ENCODE measurements at places on chromosomes 2 and 18.

- DNase-seq: no peak
Measured at GRCh38 chr2:219457784-219458369, 23.2 kb downstream of the SPEG start.

DNA sequence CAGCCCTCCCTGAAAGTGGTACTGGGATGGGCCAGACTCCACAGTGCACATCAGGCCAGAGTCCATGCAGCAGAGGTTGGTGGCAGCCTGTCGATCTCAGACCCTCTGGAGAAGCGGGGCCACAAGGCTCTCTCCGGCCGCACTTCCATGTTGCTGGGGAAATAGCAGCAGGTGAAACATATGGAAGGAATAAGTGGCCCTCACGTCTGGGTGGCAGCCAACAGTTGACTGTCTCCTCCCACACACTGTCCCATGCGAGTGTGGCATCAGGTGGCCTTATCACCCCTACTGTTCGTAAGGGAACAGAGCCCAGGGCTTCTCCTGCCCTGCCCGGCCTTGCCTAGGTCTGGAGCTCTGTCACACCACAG lies 58.1 kb upstream of the FOSL2 start:
- DNase-seq: no peak

DNA sequence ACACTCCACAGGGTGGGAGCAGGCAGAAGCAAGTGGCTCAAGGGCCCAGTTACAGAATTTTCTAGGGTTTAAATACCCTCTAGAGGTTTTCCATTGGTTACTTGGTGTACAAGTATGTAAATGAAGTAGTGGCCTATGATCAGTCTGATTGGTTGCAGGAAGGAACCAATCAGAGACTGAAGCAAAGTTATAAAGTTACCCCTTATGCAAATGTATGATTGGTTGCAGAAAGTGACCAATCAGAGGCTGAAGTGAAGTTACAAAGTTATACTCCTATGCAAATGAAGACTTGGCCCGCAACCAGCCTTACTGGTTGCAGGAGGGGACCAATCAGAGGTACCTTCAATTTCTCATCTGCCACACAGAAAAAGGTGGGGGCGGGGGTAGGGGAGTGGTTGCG lies 154.6 kb downstream of the INO80D start:
- DNase-seq: no peak

DNA sequence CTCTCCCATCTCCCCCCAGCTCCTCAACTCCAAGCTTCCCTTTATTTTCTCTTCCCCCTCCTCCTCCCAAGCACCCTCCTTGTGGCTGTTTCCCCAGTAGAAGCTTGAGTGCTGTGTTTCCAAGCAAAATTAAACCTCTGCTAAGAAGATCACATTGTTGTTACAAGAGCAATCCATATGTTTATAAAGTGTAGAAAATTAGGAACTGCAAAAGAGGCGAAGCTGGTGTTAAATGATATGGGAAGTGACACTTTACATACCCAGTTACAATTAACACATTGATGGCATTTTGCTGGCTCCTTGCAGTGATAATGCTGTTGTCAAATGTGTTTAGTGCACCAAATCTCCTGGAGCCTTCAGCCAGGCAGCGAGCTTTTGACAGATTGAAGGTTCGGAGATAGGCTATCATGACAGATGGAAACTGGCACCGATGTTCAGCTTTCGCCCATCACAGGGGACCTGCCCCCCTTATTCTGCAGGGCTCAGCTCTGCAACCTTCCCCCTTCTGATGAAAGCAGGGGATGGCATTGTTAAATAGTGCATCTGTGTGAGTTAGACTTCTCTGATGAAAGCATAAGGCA lies 259.8 kb upstream of the ATP5MC3 start:
- DNase-seq: no peak

DNA sequence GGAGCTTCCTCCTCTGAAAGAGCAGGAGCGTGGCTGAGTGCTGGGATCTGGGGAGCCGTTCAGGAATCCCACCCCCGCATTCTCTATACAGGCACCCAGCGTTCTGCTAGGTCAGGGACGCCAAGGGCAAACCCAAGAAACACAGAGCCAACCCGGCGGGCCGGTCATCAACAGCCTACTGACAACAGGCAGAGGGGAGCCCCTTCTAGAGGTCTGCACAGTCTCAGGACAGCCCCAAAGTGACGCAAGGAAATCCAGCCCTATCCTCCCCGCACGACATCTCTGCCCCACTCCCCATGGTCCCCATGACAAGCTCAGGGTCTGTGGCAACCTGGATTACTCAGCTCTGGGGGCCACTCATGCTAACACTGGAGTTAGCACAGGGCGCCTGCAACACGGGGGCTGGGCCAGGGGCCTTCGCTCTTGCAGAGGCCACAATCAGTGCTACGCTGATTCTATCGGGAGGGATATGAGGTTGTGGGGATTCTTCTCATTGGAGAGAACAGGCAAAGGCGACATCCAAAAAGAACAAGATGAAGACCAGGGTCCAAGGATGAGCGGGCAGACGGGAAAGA lies 81.6 kb downstream of the PXDN start:
- DNase-seq: no peak

- DNase-seq: no peak
Measured at GRCh38 chr18:67568166-67568565, 51.6 kb upstream of the DSEL start.

DNA sequence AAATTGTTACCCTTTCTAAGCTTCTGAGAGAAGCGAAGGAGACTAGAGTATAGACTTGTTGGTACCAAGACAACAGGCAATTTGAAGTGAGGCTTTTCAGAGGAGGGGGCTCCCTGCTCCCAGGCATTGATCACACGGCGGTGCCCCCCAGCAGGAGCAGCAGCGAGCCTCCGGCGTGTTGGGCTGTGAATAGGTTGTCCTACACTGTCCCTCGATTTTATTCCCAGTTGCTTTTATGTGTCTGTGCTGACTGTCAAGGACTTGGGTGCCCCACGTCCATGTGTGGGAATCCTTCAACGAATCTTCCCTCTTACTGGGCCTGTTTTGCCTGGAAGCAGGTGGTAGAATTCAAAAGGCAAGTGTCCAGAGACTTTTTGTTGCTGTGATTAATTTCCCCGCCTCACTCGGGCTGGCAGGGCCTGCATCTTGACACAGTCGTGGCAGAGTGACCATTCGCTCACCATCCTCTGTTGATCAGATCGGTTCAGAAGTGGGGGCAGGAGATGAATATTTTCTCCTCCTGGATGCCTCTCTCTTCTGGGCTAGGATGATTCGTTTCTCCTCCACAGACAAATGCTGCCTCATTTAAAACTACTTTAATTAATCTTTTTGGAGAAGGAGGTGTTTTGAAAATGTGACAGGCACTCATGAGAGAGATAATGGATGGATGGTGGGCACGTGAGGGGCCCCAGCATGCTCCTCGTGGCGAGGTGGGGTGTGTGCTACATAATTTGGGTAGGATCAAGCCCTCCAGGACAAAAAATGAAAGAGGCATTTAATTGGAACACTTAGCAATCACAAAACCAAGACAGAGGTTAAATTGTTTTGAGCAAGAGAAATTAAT lies 77.6 kb downstream of the SMIM21 start:
- DNase-seq: no peak

DNA sequence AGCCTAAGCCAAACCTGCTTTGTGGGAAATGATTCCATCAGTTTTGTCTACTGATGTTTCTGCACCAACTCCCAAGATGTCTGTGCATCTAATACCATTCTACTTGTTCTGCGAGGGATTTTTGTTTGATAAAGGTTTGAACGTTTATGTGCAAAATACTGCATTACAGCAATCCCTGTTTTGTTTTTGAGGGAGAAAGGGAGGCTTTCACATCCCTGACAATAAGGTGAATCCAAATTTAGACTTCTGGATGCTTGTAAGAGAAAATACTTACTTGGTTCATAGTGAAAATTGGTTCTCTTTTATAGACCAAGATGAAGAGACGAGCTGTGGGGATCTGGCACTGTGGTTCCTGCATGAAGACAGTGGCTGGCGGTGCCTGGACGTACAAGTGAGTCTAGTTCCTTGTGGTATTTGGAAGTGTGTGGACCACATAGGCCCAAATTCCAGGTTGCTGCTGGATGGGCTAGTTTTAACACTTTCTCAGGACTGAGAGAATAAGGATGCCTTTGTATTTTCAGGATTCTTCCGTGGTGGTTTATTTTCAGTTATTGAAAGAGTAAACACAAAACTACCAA lies 1.1 kb downstream of the RPL37A start:
- no peak for DNase-seq

DNA sequence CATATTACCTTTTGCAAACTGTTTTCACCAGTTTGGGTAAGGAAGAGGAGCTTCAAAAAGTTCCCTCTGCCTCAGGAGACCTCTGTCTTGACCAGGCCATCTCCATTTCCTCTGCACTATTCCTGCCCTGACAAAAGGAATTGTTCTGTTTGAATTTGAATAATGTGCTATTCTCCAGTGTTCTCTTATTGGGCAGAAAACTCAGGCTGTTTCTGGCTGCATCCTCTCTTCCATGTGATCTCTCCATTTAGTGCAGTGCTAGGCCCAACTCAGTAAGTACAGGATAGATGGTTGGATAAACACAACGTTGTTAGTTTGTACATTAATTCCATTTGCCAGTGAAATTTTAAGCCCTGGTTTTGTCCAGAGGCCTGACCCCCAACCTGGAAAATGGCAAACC lies 102.2 kb upstream of the CELF4 start:
- DNase-seq: no peak

DNA sequence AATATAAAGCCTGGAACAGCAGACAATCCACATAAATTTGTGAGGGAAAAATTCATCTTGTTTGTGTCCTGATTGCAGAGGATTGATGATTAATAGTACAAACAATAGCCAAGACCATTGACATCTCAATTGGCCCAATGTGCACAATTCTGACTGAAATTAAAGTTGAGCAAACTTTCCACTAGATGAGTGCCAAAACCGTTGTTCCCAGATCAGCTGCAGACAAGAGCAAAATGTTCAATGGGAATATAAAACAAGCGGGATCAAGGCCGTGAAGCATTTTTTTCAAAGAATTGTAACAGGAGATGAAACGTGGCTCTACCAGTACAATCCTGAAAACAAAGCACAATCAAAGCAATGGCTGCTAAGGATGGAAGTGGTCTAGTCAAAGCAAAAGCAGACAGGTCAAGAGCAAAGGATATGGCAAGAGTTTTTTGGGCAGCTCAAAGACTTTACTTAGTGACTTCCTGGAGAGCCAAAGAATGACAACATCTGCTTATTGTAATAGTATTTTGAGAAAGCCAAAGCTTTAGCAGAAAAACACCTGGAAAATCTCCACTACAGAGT lies 55.9 kb upstream of the KIF5C start:
- DNase-seq: no peak

- DNase-seq: no peak
Measured at GRCh38 chr2:22800412-22800811, 584.6 kb upstream of the KLHL29 start.
